ENCODE measurements at places on chromosomes 11 and 22.
A peak's percentile ranks its signal among the peaks of the same experiment; 100 is the strongest.

DNA sequence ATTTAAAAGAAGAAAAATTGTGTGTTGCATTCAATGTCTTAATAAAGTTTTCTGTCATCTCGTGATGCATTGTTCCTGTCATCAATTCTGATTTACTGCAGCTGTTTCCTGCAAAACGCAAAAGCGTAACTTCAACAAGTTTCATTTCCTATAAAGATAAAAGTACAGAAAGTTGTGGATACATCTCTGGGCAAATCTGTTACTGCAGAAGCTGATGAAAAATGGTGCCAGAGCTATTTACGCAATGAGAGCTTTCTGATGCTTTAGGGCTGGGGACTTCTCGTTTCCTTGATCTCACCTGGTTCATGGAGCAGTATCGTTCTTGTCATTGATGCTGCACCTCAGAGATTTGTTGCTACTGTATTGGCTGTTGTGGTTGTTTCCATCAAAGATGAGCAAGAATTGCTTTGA lies 15.5 kb upstream of the MS4A12 start:
- no peak for DNase-seq

GRCh38 chr11:115612046-115612730 lies 108.0 kb upstream of the CADM1 start:
- no peak for DNase-seq

DNA sequence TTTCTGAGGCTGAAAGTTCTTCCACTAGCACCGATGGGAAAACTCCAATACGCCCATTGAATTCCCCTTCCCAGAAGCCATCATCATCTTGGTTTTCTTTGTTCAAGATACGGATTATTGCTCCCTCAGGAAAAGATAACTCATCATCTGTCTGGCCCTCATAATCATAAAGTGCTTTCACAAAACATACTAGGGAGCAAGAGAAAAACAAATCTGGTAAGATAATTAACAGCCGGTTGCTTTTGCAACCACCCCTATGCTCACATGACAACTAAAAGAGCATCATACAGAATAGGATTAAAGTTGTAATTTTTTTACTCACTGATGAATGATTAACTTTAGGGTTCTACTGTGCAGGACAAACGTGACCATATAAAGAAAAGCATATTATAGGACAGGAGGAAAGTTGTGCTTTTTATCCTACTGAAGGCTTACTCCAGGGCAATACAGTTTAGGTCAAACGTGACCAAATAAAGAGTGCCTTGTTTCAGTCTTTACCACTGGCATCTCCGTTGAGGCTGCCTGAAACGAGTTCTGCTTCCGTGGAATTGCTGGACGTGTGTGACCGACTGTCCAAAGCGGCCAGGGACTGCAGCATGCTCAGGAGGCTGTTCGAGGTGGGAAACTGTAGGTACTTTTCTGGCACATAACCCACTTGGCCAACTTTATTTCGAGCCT lies 28.6 kb downstream of the ATG16L2 start:
- DNase-seq = no peak

GRCh38 chr11:125995313-125995712 lies 49.5 kb downstream of the VSIG10L2 start:
- no peak for DNase-seq

DNA sequence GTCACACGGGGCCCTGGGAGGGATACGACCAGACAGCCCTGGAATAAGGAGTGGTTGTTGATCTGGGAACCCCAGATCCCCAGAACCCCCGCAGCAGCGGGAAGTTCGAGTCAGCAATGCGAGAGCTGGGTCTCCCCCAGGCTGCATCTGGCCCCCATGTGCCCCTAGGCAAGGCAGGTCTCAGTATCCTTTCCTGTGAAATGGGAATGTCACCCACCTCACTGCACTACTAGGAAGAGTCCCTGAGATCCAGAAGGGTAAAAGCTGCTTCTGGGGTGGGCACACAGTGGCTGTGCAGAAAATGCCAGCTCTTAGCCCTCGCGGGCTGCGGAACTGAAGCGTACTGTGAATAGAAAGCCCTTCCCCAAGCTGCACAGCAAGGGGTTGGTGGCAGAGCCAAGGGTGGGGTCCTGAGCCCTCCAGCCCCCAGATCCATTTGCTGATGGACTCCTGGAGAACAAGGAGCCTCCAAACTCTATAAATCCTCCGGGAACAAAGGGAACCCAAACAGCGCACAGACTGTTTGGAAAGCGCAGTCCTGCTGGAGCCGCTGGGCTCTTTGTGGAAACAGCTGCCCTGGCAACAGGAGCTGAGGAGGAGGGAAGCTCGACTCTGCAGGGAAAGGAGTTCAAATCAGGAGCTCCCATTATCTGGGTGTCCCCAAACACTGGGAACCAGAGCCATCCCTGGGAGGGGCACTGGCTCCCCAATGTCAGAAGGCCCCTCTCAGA lies 68.2 kb upstream of the SHISAL1 start:
- DNase-seq = peak; percentile 59

DNA sequence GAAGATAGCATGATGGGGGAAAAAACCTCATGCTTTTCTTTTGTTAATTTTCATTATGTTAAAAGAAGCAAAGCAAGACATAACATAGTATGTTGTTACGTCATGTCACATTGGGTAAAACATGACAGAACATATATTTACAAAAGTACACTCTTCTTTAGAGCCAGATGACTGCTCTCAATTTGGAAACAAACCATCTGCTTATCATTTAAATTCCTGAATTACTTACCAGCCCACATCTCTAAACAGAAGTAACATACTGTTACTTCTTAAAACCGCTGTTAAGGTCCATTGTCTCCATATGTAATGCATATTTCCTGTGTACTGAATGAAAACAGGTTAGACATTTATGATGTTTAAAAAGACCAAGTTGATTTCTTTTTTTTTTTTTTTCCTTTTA lies 100.0 kb downstream of the TMEM135 start:
- no peak for DNase-seq

- DNase-seq = no peak
These were observed 18.9 kb upstream of the CARD18 start for GRCh38 chr11:105158436-105158835.

- peak; percentile 57 for DNase-seq
These were observed 772 bp downstream of the SBF1 start for GRCh38 chr22:50473855-50474671.

- DNase-seq = no peak
These were observed 54.7 kb upstream of the TCF20 start for GRCh38 chr22:42324990-42325710.

GRCh38 chr11:48122656-48123055 lies 94.0 kb upstream of the OR4B1 start:
- DNase-seq = no peak

DNA sequence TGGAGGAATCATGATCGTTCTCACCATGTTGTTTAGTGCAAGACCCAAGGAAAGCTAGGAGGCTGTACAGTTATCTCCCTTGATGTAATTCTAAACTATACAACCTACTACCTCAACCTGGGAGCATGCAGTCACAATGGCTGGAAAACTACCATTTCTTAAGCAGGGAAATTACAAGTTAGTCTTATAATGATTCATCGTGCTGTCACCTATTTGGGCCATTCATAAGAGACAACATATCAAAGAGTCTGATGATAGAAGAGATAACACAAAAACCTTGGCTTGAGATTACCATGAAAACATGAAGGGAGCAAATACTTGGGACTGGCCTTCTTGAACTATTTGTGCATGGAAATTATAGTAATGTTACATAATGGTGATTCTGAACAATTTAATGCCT lies 30.5 kb upstream of the BLID start:
- no peak for DNase-seq

DNA sequence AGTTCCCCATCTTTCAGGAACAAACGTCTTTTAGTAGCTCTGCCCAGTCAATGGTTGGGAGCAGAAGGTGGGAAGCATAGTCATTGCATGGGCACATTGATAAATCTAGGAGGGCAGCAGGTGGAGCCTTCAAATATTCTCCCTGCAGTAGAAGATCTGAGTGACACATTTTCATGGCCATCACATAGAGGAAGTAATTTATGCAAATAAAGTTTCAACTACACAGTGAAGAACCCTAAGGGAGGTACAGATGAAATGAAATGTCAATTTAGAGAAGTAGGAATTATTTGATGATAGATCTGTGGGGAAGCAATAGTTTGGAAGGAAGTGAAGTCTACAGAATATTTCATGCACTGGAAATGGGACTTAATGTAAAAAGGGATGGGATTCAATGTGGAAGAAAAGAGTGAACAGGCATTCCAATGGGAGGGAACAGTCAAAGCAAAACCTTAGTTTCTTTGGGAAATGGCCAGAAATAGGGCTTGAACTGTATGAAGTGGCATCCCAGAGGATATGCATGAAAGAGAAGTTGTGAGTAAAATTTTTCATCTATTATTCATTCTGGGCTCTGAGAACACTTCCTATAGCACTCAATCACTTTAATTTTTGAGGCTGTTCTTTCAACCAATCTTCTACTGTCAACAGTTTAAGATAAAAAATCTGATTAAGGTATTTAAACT lies 256.2 kb upstream of the LUZP2 start:
- no peak for DNase-seq

GRCh38 chr11:10019906-10020682 lies 273.9 kb downstream of the SBF2 start:
- no peak for DNase-seq

GRCh38 chr11:32334822-32335221 lies 100.5 kb downstream of the WT1 start:
- no peak for DNase-seq

- peak; percentile 80 for DNase-seq
These were observed 49.8 kb upstream of the CYP2D6 start for GRCh38 chr22:42180349-42180842.

All from right hindlimb (tissue), 1 donor.